SJCRH30 (cell line): ENCODE measurements at places on chromosomes 5 and 9. TPM values are rescaled to one million over a fixed set of nuclear protein-coding genes. Genes with fewer than 3 reads are reported as not detected.

Gene ZNF367
- total RNA-seq = 31.4 and 35.5 TPM in 2 replicates

Gene KIF27
- 2.0 and 3.9 TPM in 2 replicates for total RNA-seq

Gene FGF10
- 0.49 TPM in 1 of 2 replicates, not detected in the other for total RNA-seq

Gene MEIKIN
- not detected in 2 replicates for total RNA-seq

Gene GCNT4
- total RNA-seq = 0.02 and 0.05 TPM in 2 replicates

DNA sequence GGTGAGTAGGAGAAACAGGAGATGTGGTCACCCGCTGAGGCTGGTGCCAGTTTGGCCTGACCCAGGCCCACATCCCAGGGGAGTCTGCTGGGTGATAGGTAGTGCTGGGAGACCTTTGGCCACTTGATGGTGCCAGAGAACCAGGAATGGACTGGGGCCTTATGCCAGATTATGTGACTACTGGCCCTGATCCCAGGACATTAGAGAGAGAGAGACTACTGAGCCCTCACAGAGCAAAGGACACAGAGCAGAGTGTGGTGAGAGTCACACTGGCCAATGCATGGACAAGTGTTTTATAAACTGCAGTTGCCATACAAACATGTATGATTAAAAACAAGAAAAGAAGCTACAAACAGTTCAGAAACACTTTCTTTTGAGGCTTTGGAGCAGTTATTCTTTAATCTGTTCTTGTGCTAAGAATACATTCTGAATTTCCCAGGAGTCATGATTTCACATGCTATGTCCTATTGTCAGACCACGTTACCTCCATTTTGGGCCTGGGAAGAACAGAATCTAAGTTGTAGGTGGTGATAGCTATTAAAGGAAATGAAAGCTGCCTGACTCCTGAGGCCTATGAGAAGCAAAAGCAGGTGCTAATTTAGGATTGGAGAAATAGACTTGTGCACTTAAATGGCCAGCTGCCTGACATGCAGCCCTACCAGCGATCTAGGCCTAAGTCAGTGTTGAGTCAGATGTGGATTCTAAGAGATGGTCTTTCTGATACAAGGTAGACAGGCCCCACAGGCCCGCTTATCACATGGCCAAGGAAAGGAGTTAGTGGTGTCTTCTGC lies 32.6 kb upstream of the TMOD1 start:
- no peaks in the 10 kb centered on the region for H3K4me1 ChIP-seq
- DNase-seq = peak; percentile 67
- no peaks in the 10 kb centered on the region for H3K36me3 ChIP-seq
- no peak overlapping the region for H3K27ac ChIP-seq
- H3K4me3 ChIP-seq = no peak overlapping the region
- H3K27me3 ChIP-seq = no peaks in the 10 kb centered on the region

DNA sequence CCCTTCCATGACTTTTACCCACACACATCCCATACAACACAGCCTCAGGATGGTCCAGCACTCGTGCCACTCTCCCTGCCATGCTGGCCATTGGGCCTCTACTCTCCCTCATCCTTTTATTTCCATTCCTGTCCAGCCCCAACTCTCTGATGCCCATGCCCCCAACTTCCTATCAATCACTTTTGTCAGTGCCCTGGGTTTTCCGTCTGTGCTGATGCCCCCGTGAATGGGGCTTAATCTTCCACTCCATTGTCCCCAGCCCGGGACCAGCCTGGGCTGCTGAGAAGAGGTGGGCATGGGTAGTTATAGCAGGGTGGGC lies 12.6 kb upstream of the ACSL6 start:
- H3K4me3 ChIP-seq = no peak overlapping the region
- no peaks in the 10 kb centered on the region for H3K36me3 ChIP-seq
- H3K27me3 ChIP-seq = 0 out of 2 replicates have a peak, but pooled peaks cover 8% of the 10 kb centered on the region
- no peak overlapping the region for H3K27ac ChIP-seq
- H3K4me1 ChIP-seq = no peaks in the 10 kb centered on the region

DNA sequence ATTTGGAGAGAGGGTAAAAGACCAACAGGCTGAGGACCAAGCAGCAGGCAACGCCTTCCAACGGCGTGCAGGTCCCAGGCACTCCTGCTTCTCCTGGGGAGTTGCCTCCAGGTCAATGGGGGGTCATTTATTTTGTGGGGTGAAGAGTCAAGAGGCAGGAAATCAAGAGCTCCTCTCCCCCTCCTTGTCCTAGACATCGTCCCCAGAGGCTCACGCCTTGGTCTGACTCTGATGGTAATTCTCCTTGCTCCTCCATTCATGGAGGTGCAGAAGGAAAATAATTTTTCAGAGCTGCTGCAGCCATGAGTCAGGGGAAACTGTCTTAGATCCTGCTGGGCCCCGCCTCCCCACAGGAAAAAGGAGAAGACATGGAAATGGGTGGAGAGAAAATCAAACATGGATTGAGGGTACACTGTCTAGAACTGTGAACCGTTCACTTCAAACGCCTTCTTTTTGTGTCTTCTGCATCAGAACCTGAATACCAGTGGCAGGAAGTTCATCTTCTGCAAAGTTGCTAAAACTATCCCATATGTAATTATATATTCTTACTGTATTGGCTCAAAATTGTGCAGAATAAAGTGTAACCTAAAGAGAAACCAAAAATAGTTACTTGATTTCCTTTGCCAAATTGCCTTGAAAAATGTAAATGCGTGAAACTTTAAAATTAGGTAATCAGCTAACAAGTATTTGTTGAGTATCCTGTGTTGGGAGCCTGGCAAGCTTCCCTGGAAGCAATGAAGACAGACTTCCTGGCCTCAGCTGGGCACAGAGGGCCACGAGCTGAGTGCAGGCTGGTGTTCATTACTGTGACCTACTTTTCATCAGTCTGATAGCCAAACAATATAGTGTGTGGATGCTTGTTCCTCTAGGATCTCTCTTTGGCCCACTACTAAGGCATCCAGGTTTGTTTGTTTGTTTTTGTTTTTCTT lies 142.0 kb downstream of the CMYA5 start:
- no peaks in the 10 kb centered on the region for H3K36me3 ChIP-seq
- no peak for DNase-seq
- H3K4me3 ChIP-seq = no peak overlapping the region
- no peaks in the 10 kb centered on the region for H3K27me3 ChIP-seq

- DNase-seq = no peak
- H3K36me3 ChIP-seq = no peaks in the 10 kb centered on the region
- H3K27me3 ChIP-seq = no peaks in the 10 kb centered on the region
- no peaks in the 10 kb centered on the region for H3K4me1 ChIP-seq
- H3K27ac ChIP-seq = no peak overlapping the region
These were observed 192.8 kb downstream of the MED10 start for GRCh38 chr5:6185574-6185973.

DNA sequence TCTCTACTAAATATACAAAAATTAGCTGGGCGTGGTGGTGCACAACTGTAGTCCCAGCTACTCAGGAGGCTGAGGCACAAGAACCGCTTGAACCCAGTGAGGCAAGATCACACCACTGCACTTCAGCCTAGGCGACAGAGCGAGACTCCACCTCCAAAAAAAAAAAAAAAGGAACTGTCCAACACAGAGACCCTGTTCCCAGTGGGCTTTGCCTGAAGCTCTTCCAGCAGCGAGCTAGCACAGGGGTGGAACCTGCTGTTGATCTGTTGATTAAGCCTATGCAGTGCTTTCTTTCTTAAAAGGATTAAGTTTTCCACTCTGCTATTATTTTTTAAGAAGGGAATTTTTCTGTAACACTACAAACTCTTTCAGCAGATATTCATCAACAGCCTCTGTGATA lies 171.0 kb upstream of the TUT7 start:
- H3K36me3 ChIP-seq = no peaks in the 10 kb centered on the region; the same call in 1 of the 2 replicates
- no peak overlapping the region for H3K4me3 ChIP-seq
- H3K4me1 ChIP-seq = peaks cover 36% of the 10 kb centered on the region
- H3K27me3 ChIP-seq = no peaks in the 10 kb centered on the region

DNA sequence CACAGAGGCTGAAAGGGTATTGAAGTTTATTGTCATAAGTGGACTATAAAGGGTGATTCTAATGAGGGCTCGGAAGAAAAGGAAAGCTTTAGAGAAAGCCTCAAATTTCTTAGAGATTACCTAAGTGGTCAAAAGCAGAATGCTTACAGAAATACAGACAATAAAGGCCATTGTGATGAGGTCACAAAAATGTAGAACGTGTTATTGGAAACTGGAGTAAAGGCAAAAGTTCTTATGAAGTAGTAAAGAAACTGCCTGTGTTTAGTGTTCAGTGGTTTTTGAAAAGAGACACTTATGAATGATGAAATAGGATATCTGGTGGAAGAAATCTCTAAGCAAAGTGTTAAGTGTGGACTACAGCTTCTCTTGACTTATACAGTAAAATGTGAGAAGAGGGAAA lies 726.9 kb downstream of the DNAH5 start:
- DNase-seq = no peak
- no peak overlapping the region for H3K4me3 ChIP-seq
- no peaks in the 10 kb centered on the region for H3K4me1 ChIP-seq
- H3K27me3 ChIP-seq = no peaks in the 10 kb centered on the region
- no peak overlapping the region for H3K27ac ChIP-seq

- no peaks in the 10 kb centered on the region for H3K36me3 ChIP-seq
- no peaks in the 10 kb centered on the region for H3K27me3 ChIP-seq
- H3K27ac ChIP-seq = no peak overlapping the region
- H3K4me3 ChIP-seq = no peak overlapping the region
- no peaks in the 10 kb centered on the region for H3K4me1 ChIP-seq
- DNase-seq = no peak
These were observed 1043.8 kb upstream of the EDIL3 start for GRCh38 chr5:85428426-85428934.

DNA sequence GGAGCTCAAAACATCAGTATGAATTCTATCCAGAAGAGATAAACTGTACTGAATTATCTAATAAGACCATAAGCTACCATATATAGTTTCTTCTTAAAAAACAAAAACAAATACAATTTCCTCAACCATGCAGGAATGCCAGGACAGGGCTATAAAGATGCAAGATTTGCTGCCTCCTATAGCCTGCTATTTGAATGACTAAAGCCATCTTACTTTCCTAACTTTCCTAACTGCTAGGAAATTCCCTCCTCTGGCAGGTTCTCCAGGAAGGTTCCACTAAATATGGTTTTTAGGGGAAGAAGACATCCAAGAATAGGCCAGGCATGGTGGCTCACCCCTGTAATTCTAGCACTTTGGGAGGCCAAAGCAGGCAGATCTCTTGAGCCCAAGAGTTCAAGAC lies 15.1 kb downstream of the KIF27 start:
- H3K4me3 ChIP-seq = no peak overlapping the region
- DNase-seq = no peak
- no peaks in the 10 kb centered on the region for H3K27me3 ChIP-seq
- H3K27ac ChIP-seq = no peak overlapping the region
- no peaks in the 10 kb centered on the region for H3K36me3 ChIP-seq
- H3K4me1 ChIP-seq = no peaks in the 10 kb centered on the region

GRCh38 chr9:34686231-34686630 lies 4.8 kb downstream of the CCL19 start:
- no peaks in the 10 kb centered on the region for H3K36me3 ChIP-seq
- H3K4me3 ChIP-seq = no peak overlapping the region
- no peaks in the 10 kb centered on the region for H3K27me3 ChIP-seq

DNA sequence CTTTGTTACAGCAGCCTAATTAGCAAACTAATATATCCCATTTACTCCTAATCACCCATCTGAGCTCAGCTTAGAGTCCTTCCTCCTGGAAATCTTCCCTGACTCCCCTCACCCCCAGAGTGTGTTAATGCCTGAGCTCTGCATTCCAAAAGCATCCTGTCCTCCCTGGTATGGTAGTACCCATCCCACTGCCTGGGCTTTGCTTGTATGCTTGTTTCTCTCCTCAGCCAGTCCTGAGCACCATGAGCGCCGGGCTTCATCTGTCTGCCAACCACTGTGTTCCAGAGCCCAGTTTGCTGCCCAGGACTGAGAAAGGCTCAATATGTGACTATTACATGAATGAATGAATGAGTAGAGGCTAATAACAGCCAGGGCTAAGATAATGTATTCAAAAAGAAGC lies 272.4 kb downstream of the CDK5RAP2 start:
- no peaks in the 10 kb centered on the region for H3K36me3 ChIP-seq
- no peak overlapping the region for H3K4me3 ChIP-seq
- DNase-seq = no peak
- no peaks in the 10 kb centered on the region for H3K4me1 ChIP-seq

GRCh38 chr5:170217831-170218230 lies 15.0 kb upstream of the C5orf58 start:
- no peak overlapping the region for H3K4me3 ChIP-seq
- no peaks in the 10 kb centered on the region for H3K27me3 ChIP-seq
- DNase-seq = no peak
- H3K36me3 ChIP-seq = no peaks in the 10 kb centered on the region
- no peak overlapping the region for H3K27ac ChIP-seq

DNA sequence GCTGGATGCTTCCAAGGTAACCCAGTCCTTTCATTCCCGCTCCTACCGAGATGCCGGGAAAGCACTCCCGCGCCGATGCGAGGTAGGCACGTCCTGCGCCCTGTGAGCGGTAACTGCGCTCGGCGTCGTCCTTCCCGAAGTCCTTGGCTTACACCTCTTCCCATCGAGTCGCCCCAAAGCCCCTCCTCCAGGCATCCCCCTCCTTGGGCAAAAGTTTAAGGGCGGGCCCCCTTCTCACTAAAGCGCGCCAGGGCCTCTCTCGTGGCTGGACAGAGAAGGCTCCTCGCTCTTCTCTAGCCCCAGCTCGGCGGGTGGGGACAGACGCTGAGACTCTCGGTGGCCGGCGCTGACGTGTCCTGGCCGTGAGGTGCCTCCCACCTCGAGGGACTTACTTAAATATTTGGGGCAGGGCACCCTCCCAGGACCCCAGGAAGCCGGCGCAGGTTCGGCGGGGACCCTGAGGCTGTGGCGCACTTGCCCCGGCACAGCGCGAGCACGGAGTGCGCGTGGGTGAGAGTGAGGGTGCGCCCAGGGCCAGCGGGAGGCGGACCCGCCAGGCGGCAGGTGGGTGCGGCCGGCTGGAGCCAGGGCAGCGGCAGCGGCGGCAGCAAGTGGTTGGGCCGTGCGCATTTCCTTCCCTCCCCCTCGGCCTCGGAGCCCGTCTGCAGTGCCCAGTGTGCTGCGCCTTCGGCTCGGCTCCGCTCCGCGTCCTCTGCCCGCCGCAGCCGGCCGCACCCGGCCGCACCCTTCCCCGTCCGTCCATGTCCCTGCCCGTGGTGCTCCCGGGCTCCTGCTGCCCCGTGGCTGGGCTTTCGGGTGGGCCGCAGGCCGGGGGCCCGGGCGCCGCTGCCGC lies at the start of gene ENTREP1:
ENTREP1 (plus strand) TSS at position 667 of the 853 bp plus-strand sequence; CDS start at position 762, 95 bp downstream.
- H3K36me3 ChIP-seq = no peaks in the 10 kb centered on the region
- H3K4me1 ChIP-seq = no peaks in the 10 kb centered on the region; the same call in 1 of the 2 replicates
- H3K4me3 ChIP-seq = peak within 1 kb of the TSS; percentile 54
- peak; percentile 53 for DNase-seq
- peaks cover 36% of the 10 kb centered on the region for H3K27me3 ChIP-seq

DNA sequence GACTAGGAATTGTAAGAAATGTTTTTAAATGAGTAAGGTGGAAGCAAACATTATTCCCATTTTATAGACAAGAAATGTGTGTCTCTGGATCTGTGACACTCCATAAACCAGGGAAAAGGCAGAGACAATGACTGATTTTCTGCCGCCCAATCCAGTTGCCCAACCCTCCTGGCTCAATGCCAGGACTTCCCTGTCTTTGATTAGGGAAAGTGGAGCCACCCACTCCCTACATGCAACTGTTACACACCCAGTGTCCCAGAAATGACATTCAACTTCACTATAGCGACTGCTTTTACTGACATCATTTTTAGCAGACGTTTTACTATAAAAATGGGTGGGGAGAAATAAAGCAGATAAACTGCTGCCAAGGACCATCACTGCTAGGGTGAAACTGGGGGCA lies 79.7 kb downstream of the THBS4 start:
- no peaks in the 10 kb centered on the region for H3K36me3 ChIP-seq
- H3K27me3 ChIP-seq = no peaks in the 10 kb centered on the region
- H3K27ac ChIP-seq = no peak overlapping the region
- no peak overlapping the region for H3K4me3 ChIP-seq

- no peak overlapping the region for H3K4me3 ChIP-seq
- no peak overlapping the region for H3K27ac ChIP-seq
- no peaks in the 10 kb centered on the region for H3K4me1 ChIP-seq
- no peaks in the 10 kb centered on the region for H3K27me3 ChIP-seq
- H3K36me3 ChIP-seq = no peaks in the 10 kb centered on the region
These were observed 366.8 kb downstream of the CYLC2 start for GRCh38 chr9:103361906-103362305.
